ENCODE measurements at places on chromosomes 2 and 18.

DNA sequence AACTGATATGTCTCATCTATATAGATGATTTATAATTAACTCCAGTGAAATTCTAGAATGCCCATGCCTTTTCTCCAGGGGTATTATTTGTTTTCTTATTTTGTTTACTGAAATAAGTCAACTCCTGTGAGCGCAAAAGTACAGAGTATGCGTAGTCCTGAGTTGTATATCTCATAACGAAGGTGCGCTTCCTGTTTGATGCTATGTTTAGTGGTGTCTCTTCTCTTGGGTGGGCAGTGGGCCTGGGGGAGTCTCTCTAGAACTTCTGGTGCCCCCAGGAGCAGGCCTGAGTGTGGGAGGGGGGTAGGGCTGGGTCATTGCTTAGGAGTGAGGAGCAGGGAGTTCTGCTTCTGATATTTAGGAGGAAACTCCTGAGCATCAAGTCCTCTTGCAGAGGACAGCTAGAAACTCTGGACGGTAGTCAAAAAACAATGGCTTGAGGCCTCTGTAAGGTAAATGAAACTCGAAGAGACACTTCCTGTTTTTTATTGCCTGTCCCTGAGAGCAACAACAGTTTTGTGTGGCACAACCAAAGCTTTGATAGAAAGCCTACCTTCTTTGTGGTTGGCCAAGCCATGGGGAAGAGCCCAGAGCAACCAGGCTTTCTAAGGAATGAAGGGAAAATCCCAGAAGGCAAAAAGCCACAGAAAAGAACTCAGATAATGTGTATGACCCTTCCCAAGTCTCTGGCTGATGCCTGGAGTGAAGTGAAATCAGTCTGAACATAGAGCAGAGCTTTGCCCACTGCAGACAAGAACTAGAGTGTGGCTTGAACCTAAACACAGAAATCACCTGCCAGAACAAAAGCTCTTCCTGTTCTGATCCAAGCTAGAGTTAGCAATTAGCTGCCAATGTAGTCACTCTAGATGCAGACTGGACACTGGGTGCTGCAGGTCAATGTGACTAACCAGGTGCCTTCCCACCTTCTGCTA lies 8.5 kb upstream of the SP140L start:
- no peak for DNase-seq

DNA sequence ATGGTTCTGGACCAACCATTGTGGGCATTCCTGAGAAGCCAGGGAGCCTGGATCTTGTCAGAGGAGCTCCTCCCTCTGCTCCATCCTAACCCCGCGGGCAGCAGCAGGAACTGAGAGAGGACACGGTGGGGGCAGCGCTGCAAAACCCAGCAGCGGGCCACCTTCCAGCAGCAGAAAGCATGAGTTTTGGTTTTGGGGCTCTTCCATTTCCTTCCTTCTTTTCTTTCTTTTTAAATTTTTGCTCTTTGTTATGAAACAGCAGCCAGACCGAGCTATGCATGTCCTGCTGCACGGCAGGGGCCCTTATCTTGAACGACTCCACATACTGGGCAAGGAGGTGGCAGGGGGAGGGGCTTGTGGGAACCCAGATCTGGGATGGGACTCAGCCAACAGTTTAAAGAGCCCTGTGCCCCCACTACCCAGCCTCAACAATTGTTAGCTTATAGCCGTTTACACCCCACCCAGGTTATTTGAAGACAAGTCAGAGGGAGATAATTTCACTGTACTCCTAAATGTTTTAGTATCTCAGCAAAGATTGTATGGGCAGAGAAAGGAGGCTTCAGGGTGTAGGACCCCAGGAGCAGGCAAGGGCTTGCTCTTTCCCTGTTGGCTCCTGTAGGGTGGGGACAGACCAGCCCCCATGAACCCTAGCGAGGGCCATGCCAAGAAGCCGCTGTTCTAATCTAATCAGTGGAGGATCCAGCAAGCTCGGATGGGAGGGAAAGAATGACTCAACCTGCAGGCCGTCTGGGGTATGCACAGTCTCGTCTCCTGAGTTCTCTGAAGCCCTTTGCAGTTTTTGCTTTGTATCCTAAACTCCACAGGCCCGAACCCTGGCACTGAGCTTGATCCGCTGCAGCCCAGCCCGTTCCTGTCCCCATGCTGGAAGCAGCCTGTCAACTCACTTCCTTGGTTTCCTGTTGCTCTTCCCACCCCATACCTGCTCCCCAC lies 75.3 kb downstream of the LRRFIP1 start:
- peak; percentile 56 for DNase-seq

- peak; percentile 71 for DNase-seq
Observed at GRCh38 chr18:35005963-35006577, 35.1 kb upstream of the MAPRE2 start.

- DNase-seq: no peak
Observed at GRCh38 chr2:59654710-59655109, 898.7 kb downstream of the BCL11A start.

- DNase-seq: no peak
Observed at GRCh38 chr2:240601831-240602160, 15.3 kb downstream of the CAPN10 start.

- DNase-seq: peak; percentile 87
Observed at GRCh38 chr2:97911206-97911921, 84.4 kb downstream of the TMEM131 start.
